ENCODE measurements at places on chromosomes 11 and 22.

- DNase-seq: no peak
Observed at GRCh38 chr22:40654522-40655167, 18.1 kb upstream of the MRTFA start.

GRCh38 chr11:28072321-28072720 lies 35.6 kb downstream of the KIF18A start:
- DNase-seq: no peak

DNA sequence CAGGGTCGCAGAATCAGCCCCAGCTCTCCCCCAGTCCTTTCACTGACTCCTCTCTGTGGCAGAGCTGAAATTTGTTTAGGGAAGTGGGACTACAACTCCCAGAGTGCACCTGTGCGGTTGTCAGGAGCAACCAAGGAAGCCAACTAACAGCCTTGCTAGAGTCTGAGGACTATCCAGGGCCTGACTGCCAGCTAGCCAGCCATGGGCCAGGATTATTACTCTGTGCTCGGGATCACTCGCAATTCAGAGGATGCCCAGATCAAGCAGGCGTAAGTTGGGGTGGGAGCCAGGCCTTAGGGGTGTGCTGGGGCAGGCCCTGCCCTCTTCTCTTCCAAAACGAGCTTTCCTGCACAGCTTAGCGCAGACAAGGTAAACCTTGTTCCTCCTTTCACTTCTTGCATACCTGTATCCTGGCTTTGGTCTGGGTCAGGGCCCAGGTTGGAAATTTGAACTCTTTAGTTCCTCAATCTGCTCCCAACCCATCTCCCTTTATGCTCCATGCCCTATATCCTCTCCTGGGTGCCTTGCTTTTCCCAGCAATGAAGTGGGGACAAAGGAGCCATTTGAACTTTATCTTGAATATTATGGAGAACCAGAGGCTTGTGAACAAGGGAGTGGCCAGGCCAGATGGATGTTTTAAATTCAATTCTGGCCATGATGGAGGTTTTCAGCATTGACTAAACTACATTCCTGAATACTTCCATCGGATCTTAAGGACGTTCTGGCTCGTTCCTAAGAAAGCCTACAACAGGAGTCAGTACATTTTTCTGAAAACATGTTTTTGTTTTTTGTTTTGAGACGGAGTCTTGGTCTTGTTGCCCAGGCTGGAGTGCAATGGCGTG lies at the start of gene DNAJB13:
Gene DNAJB13 (plus strand): TSS at position 158 of the 842 bp plus-strand sequence. CDS start 44 bp downstream, at position 202.
- DNase-seq: no peak

- DNase-seq: no peak
Observed at GRCh38 chr11:35029979-35030682, 108.8 kb upstream of the CD44 start.

DNA sequence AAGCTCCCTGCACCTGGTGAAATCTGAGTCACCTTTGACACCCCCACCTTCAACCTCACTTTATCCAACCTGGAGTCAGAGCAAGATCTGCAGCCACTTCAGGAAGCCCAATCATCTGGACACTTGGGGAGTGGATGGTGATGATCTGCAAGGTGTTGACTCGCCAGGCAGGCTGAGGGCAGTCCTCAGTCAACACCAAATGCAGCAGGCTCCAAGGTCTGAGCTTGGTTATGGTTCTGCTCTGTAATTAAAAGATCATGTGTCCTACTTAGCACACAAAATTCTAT lies 446.9 kb downstream of the BRD1 start:
- no peak for DNase-seq

DNA sequence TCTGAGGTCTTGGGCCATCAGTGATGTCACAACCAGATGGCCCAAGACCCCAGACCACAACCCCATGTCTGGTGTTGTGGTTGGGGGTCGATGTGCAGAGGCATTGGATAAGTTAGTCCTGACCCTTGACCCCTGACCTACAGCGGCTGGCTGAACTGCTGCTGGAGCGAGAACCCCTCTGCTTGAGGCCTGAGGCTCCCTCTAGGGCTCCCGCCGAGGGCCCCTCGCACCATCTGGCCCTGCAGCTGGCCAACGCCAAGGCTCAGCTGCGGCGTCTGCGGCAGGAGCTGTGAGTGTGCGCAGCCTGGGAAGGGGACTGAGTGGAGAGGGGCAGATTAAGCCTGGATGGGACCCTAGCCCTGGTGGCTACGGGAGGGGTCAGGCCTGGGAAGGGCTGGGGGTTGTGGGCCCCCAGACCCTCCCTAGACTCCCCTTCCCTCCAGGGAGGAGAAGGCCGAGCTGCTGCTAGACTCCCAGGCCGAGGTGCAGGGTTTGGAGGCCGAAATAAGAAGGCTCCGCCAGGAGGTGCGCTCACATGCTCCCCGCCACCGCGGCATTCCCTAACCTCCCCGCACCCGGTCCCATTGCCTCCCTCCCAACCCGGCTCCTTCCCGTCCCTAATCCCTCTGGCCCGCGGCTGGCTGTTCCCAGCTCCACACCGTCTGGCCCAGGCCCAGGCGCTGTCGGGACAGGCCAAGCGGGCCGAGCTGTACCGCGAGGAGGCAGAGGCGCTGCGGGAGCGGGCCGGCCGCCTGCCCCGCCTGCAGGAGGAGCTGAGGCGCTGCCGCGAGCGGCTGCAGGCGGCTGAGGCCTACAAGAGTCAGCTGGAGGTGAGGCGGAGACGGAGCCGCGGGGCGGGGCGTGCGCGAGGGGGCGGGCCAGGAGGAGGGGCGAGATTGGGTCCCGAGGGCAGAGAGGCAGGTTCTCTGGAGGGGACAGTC lies 2.1 kb downstream of the CCDC88B start:
- DNase-seq: peak; percentile 89

DNA sequence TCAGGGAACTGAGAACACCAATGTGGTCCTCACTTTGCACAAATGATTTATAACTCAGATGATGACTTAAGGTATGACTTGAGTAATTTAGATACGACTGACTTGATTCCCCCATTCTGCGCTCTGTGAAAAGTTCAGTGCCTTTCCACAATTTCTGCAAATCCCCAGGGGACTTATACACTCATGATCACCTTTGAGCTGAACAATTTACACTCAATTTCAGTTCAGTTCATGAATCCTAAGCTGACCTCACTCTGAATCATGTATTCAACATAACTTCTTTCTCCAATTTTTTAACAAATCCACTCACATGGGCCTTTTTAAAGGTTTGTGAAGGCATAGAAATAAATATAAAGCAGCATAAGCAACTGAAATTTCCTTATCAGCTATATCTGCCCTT lies 274.2 kb downstream of the FAM76B start:
- DNase-seq: no peak

- no peak for DNase-seq
Observed at GRCh38 chr11:121881806-121882205, 234.2 kb downstream of the BLID start.

DNA sequence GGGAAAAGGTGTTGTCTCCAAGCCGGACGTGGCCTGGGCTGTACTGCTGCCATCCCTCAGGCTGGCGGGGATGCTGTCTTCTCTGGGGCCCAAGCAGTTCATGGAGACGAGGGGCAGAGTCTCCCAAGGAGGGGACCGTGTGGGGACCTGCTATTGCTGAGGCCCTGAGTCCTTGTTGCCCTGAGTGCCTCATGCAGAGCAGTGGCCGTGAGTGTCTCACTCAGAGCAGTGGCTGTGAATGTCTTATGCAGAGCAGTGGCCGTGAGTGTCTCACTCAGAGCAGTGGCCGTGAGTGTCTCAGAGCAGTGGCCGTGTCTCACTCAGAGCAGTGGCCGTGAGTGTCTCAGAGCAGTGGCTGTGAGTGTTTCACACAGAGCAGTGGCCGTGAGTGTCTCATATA lies 54.7 kb downstream of the GRAMD4 start:
- DNase-seq: peak; percentile 24

- peak; percentile 18 for DNase-seq
Observed at GRCh38 chr22:40728731-40729189, 49.5 kb downstream of the MCHR1 start.

GRCh38 chr11:64232182-64232966 lies 2.0 kb upstream of the VEGFB start:
- no peak for DNase-seq

GRCh38 chr11:86666193-86666592 lies 6.2 kb downstream of the ME3 start:
- no peak for DNase-seq

DNA sequence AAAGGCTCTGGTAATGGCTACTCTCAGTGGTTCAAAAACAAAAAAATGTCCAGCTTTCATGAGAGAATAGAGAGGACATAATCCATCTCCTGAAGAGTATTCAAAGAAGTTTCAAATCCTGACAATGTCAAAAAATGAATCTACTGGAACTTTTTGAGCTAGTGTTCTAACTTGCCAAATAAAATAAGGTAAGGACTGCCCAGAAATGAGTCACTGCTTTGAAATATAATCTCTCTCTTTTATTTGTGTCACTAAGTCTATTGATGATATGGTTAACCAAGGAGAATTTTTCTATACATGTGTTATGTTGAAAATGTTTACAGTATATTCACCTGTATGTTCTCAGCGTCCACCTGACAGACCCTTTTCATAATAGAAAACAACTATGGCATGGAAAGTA lies 3.4 kb downstream of the GUCY1A2 start:
- DNase-seq: no peak

GRCh38 chr11:67211656-67212436 lies 54.4 kb upstream of the GRK2 start:
- no peak for DNase-seq

DNA sequence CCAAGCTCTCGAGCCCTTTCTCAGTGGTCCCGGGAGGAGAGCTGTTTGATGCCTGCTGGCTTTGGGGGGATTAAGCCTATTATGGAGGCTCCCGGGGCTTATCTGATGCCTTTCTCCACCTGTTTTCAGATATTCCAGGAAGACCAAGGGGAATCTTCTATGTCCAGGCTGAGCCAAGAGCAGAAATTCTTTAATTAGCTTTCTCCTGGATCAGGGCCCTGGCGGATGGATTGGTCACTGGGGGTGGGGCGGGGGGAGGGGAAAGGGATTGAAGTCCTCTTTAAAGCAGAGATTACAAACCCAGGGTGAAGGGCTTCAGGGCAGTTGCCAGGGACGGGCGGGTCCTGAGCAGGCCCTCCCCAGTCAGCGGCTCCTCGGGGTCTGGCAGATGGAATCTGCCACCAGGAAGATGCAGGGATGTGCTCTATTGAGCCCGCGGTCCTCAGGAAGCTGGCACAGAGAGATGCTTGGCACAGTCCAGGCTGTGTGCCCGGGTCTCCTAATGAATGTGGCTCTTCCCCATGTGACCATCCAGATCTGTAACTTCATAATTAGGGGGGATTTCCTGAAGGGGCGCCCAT lies 33.6 kb downstream of the MACROD1 start:
- no peak for DNase-seq

DNA sequence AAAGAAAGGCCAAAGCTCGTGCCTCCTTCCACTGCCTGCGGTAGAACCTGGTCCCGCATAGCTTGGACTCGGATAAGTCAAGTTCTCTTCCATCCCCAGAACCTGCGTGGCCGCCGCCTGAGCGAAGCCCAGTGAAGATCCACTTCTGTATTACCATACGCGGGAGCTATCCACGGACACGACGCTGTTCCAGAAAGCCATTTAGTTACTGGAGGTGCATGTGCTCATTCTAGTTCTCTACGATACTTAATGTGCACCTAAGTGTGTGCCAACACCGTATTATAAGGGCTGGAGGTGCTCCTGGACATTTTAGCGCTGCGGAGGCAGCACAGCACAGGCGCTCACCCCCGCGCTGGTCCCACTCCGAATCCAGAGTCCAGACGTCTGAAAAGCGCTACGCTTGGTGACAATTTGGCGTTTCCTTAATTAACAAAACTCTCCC lies 1.4 kb downstream of the WT1 start:
- no peak for DNase-seq

- DNase-seq: no peak
Observed at GRCh38 chr11:65212226-65212801, 30.6 kb downstream of the CAPN1 start.

DNA sequence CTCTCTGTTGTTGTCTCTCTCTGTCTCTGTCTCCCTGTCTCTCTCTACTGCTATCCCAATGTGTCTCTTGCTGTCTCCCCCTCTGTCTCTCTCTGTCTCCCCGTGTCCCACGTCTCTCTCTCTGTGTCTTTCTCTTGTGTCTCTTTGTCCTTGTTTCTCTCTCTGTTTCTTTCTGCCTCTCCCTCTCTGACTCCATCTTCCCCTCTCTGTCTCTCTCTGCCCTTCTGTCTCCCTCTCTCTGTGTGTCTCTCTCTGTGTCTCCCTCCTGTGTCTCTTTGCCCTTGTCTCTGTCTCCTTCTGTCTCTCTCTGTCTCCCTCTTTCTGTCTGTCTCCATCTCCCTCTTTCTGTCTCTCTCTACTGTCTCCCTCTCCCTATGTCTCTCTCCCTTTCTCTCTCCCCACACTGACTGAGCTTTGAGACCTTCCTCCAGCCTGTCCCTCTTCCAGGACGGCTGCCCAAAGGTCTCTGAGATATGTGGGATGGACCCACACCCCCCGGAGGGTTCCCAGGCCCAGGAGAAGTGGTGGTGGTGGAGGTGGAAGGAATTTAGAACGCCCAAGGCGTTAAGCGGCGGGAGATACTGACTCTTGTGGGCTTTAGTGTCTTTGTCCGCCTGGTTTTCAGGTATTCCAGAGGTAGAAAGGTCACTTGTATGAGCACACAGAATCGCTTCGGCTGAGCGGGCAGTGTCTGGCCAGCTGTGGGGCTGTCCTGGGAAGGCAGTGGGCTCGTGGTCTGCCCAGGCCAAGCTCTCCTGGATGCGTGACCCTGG lies 65.5 kb upstream of the CCND1 start:
- no peak for DNase-seq

DNA sequence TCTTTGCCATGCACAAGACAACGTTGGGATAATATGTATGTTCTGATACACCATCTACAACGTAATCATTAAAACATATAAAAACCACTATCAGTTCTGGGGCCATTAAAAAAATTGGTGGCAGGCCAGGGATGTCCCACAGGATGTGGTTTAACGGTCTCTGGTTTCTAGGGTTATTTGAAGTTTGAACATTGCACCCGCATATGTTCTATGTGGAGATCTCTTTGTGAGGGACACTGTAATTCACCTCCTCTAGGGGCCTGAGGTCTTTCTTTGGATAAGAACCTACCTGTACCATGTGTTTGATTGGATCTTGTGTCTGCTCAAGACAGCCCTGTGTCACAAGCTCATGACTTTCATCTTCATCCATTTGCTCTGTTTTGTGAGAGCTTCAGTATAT lies 73.2 kb downstream of the GGTLC2 start:
- DNase-seq: no peak

DNA sequence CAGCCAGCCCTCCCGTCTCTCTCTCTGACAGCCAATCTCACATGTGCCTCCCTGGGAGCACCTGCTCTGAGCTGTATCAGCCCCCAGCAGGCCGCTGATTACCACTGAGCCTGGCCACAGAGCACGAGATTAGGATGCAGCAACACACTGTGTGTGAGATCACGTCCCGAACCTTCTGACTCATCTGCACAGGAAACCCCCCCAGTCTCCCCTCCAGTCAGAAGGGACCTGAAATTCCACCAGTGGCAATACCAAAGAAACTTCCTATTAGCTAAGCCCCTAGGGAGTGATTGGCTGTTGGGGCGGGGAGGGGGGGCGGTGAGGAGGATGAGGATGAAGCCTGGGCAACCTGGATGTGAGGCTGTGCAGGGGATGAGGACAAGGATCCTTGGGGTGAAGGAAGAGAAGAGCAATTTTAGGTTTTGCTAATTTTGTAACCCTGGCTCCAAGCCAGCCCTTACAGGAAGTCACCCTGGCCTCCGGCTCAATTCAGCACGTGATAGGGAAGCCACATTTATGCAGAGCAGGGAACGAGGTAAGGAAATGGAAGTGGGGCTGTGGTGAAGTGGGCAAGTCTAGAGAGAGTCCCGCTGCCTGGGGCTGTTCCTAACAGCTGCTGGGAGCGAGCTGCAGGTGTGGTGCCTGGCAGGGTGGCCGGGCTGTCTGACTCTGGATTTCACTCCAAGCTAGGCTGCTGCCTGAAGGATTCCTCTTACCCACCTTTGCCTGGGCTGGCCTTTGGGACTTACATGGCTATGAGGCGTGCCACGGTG lies 1.9 kb downstream of the SLC43A3 start:
- peak; percentile 81 for DNase-seq

- DNase-seq: no peak
Observed at GRCh38 chr11:80860632-80861031, 1419.8 kb upstream of the TENM4 start.
